GM04503 (cell line): ENCODE measurements at places on chromosomes 2 and 18.

GRCh38 chr2:31047599-31047998, 90.6 kb downstream of the GALNT14 start:
- DNase-seq, result no peak

DNA sequence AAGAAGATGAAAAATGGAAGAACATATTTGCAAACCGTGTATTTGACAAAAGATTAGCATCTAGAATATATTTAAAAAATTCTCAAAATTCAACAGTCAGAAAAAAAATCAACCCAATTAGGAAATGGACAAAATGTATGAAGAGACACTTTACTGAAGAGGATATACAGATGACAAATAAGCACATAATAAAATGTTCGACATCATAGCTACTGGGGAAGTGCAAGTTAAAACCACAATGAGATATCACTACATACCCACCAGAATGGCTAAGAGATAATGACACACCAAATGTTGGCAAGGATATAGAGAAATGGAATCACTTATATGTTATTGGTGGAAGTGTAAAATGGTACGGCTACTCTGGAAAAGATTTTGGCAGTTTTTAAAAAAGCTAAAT, 11.7 kb upstream of the NUP35 start:
- DNase-seq, result no peak

GRCh38 chr2:167340322-167340721, 452.0 kb downstream of the XIRP2 start:
- DNase-seq, result no peak

DNA sequence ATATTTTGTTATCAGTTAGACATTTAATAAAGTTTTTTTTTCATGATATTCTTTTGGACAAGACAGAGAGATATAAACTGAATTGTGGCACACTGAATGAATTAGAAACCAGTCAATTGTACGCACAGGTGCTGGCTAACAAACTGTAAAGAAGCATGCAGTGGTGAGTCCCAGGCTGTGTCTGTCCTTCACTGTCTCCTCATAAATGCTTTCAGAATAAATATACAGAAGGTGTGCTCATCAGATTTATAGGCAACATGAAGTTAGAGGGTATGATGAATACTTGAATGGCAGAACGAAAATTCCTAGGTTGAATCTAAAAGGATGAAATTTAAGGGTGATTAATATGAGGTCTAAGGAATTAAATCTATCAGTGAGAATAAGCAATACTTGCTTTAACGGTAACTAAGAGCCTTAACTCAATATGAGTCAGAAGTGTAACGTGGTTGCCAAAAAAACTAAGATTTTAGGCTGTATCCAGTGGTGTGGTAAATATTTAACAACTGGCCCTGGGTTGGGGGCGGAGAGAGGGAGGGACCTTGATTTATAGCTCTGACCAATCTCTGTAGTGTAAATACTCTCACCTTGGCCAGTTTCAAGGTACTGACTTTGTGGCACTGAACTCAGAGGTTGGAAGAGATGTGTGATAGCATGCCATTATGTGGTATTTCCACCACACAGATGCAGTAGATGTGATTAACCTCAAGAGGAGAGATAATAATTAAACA, 41.9 kb upstream of the AAK1 start:
- DNase-seq, result no peak

- DNase-seq, result no peak
Measured at GRCh38 chr2:67234440-67234839, 162.7 kb upstream of the ETAA1 start.

- DNase-seq, result no peak
Measured at GRCh38 chr2:191907545-191907944, 60.7 kb upstream of the CAVIN2 start.

GRCh38 chr18:52288403-52289004, 51.5 kb upstream of the DCC start:
- DNase-seq, result no peak

DNA sequence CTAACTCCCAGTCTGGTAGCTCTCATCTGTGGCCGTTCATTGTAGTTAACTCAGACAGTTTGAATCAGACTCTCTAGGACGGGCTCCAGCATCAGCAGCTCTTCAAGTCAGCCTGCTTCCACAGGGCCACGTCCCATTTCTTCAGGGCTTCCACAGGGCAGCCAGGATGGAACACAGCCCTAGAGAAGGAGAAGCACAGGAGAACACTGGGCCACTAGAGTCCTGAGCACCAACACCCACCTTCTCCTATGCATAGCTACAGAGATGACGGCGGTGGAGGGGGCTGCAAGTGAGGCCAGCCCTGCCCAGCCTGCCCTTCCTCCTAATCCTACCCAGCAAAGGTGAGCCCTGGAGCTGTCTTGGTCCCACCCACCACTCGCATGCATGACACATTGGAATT, 10.2 kb upstream of the TEX261 start:
- no peak for DNase-seq

GRCh38 chr2:82857967-82858366, 1601.1 kb downstream of the SUCLG1 start:
- no peak for DNase-seq

GRCh38 chr2:193935114-193935513, 1721.9 kb upstream of the SLC39A10 start:
- no peak for DNase-seq

DNA sequence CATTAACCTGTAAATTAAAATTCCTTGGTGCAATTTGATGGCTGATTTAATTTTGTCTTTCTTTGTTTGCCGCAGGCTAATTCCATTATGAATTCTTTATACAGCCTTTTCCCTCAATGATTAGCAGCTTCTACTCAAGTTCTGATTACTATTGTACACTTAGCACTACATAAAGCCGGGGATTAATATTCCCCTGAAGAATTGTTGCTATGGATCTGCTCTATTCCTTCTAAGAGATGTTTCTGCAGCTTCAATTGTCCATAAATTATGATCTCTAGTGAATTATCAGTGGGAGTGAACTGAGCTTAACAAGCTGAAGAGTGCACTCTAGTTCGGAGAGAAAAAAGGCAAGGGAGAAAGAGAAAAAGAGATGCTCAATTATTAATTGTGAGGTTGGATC, 433.7 kb upstream of the SPRED2 start:
- DNase-seq, result no peak

- no peak for DNase-seq
Measured at GRCh38 chr2:39445934-39446333, 8.8 kb upstream of the MAP4K3 start.

- no peak for DNase-seq
Measured at GRCh38 chr18:62354151-62354550, 29.0 kb downstream of the TNFRSF11A start.

DNA sequence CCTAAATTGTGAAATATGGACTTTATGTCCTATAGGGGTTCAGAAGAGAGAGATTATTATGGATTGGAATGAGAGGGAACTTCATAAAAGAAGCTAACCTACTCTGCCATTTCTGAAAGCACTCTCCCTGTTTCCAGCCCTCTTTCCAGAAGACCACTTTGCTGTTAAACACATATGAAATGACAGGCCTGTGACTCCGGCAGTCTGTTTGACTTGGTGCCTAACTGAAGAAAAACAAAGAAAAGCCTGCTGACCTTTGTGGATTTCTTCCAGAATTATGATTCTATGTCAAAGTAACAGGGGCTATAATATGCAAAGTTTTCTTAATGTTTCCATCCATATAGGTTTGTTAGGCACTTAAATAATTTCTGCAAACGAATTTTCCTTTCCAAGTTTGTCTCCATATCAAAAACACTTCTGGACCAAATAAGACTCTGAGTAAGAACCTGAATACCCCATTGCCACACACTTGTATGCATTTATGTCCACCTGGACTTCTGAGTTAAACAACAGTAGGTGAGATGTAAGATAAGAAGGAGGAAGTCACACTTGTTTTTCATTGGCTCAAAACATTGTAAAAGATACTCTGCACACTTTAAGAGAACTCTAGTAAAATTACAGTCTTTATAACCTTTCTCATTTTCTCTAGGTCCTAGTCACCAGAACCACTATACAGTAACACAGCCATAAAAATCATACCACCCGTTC, 111.7 kb downstream of the PIEZO2 start:
- DNase-seq, result no peak

DNA sequence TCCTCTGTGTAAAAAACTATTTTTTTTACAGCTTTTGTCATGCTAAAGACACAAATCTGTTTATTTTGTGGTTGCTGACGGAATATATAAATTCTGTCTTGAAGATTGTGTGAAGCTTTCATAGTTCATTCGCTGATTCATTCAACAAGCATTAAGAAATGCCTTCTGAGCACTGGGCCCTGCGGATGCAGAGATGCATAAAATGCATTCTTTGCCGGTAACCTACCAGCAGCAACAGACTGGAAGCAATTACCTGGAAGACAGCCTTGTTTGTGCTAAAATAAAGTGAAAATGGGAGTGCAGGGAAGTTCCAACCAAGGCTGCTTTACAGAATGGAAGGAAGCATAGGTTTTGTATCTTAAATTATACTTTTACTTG, 119.7 kb downstream of the PMAIP1 start:
- peak; percentile 78 for DNase-seq

DNA sequence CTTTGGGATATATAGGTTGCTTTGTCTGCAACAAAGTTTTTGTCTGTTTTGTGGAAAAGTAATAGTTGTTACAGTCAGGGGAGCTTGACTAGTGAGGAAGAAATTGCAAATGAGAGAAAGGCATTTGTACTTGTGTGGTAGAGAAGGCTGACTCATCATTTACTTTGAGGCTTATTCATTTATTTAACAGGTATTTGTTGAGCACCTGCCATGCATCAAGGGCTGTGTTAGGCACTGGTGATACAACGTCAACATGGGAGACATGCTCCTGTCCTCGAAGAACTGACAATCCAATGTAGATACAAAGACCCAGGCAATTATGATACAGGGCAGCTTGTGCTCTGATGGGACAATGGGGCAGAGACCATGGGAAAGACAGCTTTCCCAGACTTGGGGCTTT, 79.5 kb downstream of the UPP2 start:
- no peak for DNase-seq

DNA sequence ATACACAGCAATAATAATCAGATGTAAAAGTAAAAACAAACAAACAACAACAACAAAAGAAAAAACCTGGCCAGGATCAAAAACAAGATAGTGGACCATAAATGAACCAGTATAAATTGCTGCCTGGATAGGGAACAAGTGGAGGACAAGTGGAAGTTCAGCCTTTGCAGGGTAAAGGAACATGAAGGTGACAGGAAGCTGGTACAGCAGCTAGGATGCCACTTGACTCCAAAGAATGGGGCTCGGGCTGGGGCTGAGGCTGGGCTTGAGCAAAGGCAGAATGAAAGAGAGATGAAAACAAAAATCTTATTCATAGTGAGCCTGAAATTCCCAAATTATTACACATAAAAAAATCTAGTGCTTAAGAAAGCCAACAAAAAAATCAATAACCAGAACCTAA, 146.5 kb downstream of the CDH2 start:
- DNase-seq, result no peak

DNA sequence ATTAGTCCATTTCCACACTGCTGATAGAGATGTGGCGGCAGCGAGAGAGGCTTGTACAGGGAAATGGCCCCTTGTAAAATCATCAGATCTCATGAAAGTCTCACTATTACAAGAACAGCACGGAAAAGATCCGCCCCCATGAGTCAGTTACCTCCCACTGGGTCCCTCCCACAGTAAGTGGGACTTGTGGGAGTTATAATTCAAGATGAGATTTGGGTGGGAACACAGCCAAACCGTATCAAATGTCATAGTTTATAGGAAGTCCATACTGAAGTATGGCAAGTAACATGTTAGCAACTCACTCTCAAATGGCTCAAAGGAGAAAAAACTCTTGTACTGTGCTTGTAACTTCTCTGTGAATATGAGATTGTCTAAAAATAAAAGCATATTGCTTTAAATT, 56.1 kb downstream of the FARP2 start:
- DNase-seq, result peak; percentile 12

DNA sequence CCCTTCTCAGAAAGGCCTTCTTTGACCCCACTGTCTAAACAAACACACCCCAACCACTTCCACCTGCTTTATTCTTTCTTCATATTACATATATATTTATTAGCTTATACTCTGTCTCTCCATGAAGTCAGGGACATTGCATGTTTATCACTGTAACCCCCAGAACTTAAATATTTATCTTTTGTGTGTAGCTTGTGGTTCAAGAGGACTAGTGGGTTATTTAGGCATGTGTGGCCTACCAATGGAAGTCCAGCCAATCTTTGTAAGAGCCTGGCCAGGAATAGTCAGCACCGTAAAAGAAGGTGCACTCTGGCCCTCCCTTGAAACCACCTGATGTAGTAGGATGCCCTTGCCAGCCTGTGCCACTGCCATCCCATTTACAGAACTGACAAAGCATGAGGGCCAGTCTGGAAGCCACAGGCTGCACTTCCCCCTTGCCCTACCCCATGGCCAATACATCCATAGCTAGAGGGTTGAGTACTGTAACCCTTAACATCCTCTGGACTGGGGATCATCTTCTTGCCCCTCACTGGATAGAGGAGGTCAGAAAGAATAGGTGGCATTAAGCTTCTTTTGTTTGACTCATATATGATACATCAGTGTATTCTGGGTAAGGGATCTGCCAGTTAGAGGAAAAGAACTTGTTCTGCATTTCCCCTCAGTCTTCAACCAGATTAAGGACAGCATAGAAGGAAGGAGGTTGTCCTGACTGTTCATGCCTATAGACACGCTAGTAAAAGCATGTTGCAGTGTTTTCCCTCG, 4.9 kb downstream of the NEMP2 start:
- no peak for DNase-seq

DNA sequence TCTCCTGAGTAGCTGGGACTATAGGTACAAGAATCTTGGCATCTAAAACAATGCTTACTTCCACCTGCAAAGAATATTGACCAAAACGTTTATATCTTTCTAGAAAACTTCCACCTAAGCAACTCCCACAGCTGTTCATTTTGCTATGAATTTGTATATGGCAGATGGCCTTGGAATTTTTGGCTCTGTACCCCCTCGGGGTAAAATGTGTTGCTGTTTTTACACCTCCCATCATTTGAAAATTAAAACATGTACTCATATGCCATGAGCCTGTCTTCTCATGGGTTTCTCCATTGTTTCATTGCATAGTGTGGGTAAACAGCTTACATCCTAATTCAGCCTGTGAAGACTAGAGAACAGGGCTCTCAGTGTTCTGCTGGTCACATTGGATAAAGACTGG, 853.6 kb upstream of the SOX11 start:
- no peak for DNase-seq

GRCh38 chr2:16281451-16282335, 341.3 kb downstream of the MYCN start:
- no peak for DNase-seq

DNA sequence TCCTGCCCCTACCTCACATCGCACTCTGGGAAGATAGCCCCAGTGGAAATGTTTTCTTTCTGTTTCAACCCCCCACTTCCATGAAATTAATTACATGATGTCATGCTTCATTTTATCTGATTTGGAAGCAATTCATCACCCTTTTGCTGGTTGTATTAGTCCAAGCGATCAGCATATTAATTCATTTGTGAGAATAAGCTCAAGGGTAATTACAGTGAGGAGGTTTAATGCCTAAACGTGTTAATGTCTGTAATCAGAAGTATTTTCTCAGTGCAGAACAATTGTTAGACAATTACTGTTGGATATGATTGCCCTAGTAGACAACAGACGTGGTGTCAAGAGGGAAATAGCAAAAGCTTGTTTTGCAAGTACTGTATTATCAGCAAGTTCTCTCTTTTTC, 746.3 kb downstream of the CPS1 start:
- no peak for DNase-seq

- no peak for DNase-seq
Measured at GRCh38 chr18:36264283-36264682, 33.2 kb upstream of the FHOD3 start.

GRCh38 chr18:37299471-37300304, 265.9 kb downstream of the CELF4 start:
- DNase-seq, result peak; percentile 89

- peak; percentile 4 for DNase-seq
Measured at GRCh38 chr2:169928463-169928864, 101.2 kb downstream of the UBR3 start.

- DNase-seq, result no peak
Measured at GRCh38 chr2:26052740-26053139, 18.9 kb downstream of the RAB10 start.
